ENCODE measurements at places on chromosomes 7 and 10. TPM values are rescaled to one million over a fixed set of nuclear protein-coding genes. Genes with fewer than 3 reads are reported as not detected.

DNA sequence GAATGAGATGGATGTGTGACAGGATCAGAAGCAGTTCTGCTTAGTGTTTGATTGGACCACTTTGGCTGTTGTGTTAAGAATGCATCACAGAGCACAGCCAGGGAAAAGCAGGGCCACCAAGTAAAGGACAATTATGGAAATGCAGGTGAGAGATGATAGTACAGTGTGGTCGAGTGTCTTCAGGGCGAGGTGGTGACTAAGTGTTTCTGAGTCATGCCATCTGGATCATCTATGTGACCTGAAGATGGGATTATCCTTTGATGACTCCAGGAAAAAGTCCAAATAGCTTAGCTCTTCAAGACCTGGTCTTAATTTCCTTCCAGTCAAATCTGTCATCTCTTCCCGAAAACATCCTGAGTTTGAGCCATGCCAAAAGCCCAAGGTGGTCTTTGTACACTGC lies 523.2 kb upstream of the IGFBP3 start:
- DNase-seq: no peak

Gene TSPAN12
- 6.0 TPM for total RNA-seq

- no peak for DNase-seq
Measured at GRCh38 chr7:111093496-111093895, 2.6 kb downstream of the LRRN3 start.

DNA sequence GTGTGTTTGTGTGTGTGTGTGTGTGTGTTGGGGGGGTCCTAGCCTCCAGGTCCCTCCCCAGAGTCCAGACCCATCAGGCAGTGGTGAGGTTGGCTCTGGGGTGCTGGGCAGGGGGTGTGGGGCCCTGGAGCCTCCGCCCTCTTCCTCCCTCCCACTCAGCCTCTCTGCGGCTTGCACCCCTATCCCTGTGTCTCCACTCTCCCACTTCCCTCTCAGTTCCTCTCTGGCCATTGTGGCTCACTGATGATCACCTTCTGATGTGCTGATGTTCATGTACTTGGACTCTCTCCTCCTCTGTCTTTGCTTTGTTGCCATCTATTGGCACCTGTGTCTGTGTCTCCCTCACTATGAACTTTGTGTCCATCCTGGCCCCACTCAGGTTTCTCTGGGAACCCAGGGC lies 298.7 kb downstream of the ZEB1 start:
- DNase-seq: no peak

DNA sequence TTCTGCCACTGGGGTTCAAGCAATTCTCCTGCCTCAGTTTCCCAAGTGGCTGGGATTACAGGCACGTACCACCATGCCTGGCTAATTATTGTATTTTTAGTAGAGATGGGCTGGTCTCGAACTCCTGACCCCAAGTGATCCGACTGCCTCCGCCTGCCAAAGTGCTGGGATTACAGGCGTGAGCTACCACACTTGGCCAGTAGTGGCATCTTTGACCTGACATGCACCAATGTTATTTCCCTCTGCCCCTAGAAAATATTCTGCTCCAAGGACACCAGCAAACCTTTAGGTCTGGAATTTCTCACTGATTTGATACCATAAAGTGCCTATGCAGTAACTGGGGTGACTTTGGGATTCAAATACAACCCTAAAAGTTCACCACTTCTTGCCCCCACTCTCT lies 179.4 kb downstream of the ARID5B start:
- no peak for DNase-seq

DNA sequence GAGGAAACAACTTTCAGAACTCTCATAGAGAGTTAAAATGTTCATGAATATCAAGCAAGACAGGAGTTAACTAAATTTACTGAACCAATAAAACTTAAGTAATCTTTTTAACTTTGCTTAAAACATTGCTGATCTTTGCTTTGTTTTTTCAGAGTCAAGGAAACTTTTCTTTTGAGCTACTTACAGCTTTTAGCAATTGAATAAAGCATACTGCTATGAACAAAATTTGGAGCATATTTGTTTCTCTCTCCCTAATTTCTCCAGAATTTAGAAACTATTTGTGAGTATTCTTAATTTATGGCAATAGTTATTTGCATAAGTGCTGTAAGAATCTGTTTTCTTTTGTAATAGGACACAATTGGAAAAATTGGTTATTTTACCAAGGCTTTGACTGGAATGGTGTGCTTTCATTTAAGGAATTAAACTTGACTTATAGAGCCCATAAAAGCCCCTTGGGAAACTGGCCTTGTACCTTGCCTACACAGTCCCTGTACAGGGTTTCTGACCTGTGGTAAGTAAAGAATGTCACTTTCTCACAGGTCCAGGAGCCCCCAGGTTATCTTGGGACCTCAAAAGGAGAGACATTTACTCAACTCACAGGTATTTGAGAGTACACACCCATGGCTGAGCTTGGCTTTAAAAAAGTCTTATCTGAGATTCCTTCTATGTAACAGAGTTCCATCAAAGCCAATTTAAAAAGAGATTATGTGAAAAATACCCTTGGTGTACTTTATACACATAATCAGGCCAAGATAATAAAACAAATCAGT lies 23.3 kb upstream of the KIAA1549 start:
- DNase-seq: no peak

DNA sequence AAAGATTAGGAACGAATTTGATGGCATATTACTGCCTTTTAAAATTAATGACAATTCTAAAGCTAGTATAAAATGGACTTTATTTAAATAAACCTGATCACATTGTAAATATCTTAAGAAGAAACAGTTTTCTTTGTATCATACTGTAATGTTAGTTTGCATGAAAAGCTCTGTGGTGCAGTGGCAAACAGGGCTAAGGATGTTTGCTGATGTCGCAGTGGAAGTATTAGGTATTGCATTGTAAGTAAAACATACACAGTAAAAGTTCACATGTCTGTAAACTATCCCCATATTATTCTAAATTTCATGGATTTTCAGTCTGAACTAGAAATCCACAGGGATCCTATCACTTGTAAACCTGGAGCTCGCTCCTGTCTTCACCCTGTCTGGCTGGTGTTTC lies 252.6 kb upstream of the ZNF32 start:
- no peak for DNase-seq
